ENCODE measurements at places on chromosomes 2 and 18.

GRCh38 chr2:198117406-198118041 is 313.1 kb downstream of the PLCL1 start:
- DNase-seq: no peak

- no peak for DNase-seq
Measured at GRCh38 chr18:65091744-65092329, 659.0 kb upstream of the CDH7 start.

- DNase-seq: no peak
Measured at GRCh38 chr2:240725671-240726070, 34.0 kb downstream of the AQP12A start.

- no peak for DNase-seq
Measured at GRCh38 chr2:212195626-212196025, 343.0 kb downstream of the ERBB4 start.

- DNase-seq: no peak
Measured at GRCh38 chr2:222711315-222711940, 40.0 kb downstream of the MOGAT1 start.

GRCh38 chr2:224807153-224807964 is 91.2 kb upstream of the CCDC195 start:
- DNase-seq: no peak

DNA sequence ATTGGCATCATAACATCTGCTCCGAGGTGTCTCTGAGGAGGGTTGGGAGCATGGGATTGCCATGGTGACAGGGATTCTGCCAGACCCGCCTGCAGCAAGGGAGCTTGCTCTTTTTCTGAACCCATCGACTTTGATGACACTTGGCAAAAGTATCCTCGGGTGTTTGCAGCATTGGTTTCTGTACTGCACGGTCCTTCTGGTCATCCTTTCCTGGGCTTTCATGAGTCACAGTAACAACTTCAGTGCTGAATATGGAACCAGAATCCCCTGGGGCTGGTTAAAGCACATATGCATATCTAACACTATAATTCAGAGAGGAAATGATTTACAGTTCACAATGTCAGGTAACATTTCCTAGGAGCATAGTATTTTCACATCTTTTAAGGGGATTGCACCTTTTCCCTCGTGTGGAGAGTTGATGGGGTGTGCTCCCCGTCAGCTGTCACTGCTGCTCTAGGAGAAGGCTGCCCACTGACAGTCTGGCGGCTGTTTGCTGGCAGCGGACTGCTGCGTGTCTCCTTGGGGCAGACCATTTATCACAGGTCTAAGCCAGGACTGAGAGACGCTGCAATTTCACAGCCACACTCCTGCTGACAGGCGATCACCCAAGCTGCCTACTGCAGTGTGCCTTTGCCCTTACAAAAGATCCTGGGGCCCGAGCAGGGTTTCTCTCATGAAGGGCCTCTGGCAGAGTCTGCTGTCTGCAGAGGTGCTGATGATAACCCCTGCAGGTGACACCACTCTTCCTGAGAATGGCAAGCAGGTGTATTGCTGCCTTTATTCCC is 425.3 kb downstream of the THSD7B start:
- DNase-seq: no peak

- DNase-seq: no peak
Measured at GRCh38 chr18:75745147-75745546, 317.6 kb upstream of the SMIM21 start.

- no peak for DNase-seq
Measured at GRCh38 chr2:233798335-233799086, 20.4 kb downstream of the MROH2A start.

All from hypothalamus (tissue), 51 donors.